ENCODE measurements at places on chromosomes 11 and 22.

DNA sequence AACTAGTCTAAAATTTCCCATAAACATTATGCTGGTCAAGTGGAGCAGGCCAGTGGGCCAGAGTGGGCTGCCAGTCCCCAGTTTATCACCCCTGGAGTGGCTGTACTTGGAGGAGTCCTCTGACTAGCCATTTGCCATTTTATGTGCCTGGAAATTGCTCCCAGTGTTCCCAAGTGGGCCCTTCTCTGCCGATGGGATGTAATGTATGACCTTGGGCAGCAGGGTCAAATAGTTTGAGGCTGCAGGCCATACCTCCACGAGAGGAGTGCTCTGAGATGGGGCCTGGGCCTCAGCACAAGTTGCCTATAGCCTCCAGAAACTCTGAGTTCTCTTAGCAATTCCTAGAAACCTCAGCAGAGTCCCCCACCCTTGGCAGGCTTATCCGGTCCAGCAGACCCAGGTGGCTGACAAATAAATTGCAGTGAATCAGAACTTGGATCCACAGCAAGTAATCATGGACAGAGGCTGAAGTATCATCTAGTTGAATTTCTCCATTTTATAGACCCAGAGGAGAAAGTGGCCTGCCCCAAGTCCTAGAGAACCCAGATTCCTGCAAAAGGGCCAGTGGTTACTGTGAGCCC is 17.8 kb upstream of the PATZ1 start:
- no peak for DNase-seq

DNA sequence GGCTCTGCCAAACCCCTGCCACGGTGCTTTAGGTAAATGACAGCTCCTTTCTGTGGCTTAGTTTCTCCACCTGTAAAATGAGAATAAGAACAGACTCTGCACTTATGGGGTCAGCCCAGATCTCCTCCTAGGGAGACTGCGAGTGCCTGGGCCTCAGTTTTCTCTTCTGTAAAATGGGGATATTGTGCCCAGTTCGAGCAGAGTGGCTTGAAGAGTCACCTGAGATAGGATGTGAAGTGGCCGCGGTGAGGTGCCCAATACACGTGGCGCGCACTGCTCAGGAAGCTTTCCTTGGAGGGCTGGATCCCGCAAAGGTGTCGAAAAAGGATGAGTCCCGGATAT is 473 bp upstream of the EMID1 start:
- DNase-seq = no peak

- no peak for DNase-seq
These were observed 45.3 kb downstream of the SGSM3 start for GRCh38 chr22:40415531-40416266.

GRCh38 chr11:116970485-116971292 is 127.5 kb downstream of the SIK3 start:
- no peak for DNase-seq

GRCh38 chr11:10379022-10379421 is 74.1 kb downstream of the ADM start:
- DNase-seq = no peak

- DNase-seq = no peak
These were observed 16.1 kb downstream of the TREH start for GRCh38 chr11:118663381-118663780.

- no peak for DNase-seq
These were observed 661.9 kb downstream of the CNTN5 start for GRCh38 chr11:99682646-99683045.

- no peak for DNase-seq
These were observed at the start of gene TMPRSS4 for GRCh38 chr11:118076754-118077281. Gene TMPRSS4 (plus strand): TSS chr11:118077078. CDS start chr11:118077303, 225 bp downstream.

- DNase-seq = no peak
These were observed 251.0 kb upstream of the UBASH3B start for GRCh38 chr11:122404571-122404970.

DNA sequence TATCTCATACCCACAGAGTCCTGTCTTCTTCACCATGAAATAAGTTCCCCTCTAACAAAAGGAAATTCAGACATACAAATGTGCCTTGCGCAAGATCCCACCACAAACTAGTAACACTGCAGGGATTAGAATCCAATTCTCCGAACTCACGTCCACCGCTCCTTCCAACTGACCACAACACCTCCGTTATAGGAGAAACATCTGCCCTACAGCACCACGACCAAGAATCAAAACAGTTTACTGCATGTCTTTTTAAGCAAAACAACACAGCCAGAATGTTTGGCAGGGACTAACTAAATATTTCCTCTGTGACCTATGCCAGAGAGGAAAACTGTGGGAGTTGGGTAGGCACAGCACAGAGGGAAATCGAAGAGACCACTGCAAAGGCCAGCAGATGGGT is 72.7 kb upstream of the AKIP1 start:
- no peak for DNase-seq

GRCh38 chr11:132771746-132772145 is 760.6 kb downstream of the OPCML start:
- no peak for DNase-seq

DNA sequence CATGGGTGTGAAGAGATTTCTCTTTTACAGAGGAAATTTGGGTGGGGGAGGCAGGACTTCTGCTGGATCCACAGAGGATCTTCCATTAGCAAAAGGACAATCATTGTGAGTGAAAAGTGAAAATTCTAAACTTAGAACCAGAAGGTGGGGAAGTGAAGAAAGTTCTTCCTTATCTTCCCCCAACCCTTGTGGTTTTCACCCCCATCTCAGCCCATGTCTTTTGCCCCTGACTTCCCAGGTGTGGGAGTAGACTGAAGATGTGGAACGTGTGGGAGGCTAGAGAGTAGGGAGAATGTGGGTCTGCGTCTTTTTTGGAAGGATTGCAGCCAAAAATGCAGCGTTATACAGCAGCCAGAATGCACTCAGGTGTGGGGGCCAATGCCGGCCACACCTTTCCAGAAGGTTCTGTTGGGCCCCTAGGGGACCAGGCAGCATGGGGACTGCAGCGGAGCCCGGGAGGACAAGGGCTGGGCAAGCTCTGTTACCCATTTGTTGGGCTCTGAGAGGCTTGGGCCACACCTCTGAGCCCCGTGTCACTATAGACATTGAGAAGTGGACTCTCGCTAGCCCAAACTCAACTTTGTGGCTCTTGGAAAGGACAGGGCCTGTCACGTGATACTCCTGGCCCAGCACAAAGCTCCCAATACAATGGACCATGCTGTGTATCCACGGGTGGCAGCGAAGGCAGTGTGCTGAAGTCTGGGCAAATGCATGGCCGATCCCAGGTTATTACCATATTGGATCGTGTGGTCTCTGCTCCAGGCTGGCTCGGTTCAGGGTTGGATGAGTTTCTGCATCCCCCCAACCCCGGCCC is 32.8 kb upstream of the LINC01488 start:
- no peak for DNase-seq

- no peak for DNase-seq
These were observed 49.7 kb downstream of the RTL6 start for GRCh38 chr22:44448271-44448830.

DNA sequence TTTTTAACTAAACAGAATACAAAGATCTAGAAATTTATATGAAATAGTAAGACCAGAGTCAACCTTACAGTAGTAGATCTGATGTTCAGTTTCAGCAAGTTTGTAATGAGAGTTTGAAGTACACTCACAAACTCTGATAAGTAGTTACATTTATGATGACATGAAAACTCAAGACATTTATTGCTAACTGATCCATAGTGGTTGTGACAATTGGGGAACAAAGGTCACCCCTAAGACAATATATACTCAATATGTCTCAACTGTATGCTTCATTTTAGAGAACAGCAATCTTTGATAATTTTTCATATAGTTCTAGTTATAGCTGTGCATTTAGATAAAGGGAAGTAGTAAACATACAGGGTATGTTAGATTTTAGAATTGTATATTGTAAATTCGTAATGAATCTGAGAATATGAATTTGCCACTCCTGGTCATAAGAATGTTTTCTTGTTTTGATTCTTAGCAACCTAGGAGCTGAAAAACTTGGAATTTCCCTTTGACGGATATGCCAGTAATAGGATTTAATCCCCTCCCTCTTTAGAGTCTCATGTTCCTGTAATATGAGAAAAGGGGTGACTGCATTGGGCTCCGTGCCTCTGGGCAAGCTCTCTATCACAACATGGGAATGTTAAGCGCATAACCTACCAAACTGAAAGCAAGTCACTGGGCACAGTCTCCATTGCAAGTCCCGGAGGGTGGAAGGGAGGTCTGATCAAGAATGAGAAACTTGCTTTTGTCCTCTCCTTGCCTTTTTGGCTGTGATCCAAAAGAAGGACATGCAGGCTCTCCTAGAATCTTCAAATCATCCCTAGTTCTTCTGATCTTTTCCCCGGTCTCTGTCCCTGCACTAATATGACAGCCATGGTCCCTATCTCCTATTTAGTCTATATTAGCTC is 11.4 kb downstream of the OR10D3 start:
- no peak for DNase-seq

DNA sequence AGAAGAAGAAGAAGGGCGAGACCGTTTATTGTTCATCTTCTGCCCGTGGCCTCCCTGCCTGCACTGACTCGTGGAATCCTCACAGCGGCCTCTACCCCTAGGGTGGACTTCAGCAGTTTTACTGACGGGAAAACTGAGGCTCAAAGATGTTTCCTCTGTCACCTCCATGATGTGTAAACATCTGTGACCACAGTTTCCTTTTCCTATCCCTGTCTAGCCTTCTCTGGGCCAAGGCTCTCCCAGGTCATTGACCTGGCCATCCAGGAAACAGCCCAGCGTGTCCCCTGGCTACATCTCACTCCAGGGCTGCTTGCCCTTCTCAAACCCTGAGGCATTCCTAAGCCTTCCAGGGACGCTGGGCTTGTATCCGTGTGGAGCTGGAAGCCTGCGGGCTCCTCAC is 49.0 kb upstream of the GCAT start:
- no peak for DNase-seq

GRCh38 chr22:41177040-41177621 is 28.0 kb upstream of the L3MBTL2 start:
- DNase-seq = no peak

DNA sequence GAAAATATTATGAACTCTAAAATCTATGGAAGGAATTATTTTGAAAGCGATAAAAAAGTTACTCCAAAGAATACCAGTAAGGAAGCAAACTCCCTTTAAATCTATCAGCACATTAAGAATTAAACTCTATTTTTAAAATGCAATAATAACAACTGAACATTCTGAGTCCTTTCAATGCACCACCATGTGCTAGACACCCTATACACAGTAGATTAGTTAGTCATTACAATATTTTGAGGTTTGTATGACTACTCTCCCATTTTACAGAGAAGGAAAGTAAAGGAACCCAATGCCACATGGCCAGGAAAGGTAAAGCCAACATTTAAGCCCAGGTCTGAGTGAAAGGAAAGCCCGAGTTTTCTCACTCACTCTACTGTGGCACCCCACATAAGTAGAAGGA is 17.7 kb downstream of the JAML start:
- DNase-seq = no peak

- no peak for DNase-seq
These were observed 517.3 kb downstream of the BRD1 start for GRCh38 chr22:49310354-49310753.

DNA sequence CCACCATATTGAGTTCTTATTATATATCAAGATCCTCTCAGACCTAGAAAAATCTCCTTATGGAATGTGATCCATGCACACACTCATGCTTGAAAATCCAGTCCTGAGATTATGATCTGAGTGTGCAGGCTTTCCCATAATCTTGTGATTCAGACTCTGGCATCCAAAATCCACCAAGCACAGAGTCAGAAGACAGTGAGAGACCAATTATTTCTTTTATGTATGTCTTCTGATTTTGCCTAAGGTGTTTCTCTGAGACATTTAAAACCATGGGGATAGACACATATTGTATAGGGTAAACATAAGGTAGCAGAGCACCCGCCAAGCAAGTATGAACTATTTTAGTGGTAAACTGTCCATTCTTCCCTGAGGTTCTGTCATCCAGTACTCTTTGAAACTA is 52.0 kb upstream of the MMP13 start:
- DNase-seq = no peak

DNA sequence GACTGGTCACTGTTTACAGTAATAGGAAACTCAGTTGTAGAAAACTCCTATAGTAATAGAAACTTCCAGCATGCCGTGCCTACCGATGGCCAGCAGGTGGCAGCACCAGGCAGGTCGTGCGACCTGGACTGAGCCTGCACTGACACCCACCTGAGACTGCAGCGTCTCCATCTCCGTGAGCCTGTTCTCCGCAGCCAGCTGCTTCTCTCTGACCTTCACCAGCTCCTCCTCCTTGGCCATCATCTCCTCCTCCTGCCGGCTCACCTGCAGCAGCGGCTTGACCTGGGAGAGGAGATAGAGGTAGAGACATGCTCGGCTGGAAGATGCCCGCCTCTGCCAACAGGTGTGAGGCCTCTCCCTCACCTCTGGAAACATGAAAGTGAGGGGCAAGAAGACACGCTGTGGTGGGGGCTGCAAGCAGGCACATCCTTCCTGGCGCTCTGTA is 48.5 kb downstream of the APOL1 start:
- peak; percentile 81 for DNase-seq

- DNase-seq = no peak
These were observed 2.7 kb upstream of the NEAT1 start for GRCh38 chr11:65419772-65420481.

Data from stimulated activated CD4-positive, alpha-beta T cell treated with anti-CD3 and anti-CD28 coated beads, Interleukin-2, amount 100 ng/mL, for 48 hours (primary cell).